ENCODE measurements at places on chromosomes 5 and 9. TPM values are rescaled to one million over a fixed set of nuclear protein-coding genes. Genes with fewer than 3 reads are reported as not detected.

IL13 gene
- total RNA-seq, result not detected

ZDHHC11B gene
- 2.6 TPM for total RNA-seq

TRPM6 gene
- 0.44 TPM for total RNA-seq

LTC4S gene
- 1.1 TPM for total RNA-seq

DNAI1 gene
- 0.27 TPM for total RNA-seq

Data from camera-type eye (tissue), 1 donor.